ENCODE measurements at places on chromosomes 11 and 22. TPM values are rescaled to one million over a fixed set of nuclear protein-coding genes. Genes with fewer than 3 reads are reported as not detected.

DNA sequence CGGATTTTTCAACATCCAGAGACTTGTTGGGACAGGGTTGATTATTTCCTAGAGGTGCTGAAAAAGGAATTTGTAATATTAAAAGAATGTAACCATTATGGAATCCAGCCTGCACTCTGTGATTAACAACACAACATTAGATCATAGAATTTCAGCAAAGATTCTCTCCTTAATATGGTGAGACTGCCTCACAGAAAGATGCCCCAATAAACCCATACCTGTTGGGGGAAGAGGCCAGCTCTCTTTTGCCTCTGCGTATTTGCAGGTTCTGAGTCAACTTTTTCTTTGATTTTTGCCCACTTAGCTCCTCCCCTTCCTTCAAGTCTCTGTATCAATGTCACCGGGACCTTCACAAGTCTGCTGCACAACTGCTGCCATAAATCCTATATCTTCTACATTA lies 12.4 kb upstream of the MTMR3 start:
- no peak for ATAC-seq

- ATAC-seq: no peak
Measured at GRCh38 chr11:112211536-112211935, 14.7 kb upstream of the PTS start.

GRCh38 chr11:7775689-7776088 lies 21.1 kb downstream of the OR5P2 start:
- no peak for ATAC-seq

DNA sequence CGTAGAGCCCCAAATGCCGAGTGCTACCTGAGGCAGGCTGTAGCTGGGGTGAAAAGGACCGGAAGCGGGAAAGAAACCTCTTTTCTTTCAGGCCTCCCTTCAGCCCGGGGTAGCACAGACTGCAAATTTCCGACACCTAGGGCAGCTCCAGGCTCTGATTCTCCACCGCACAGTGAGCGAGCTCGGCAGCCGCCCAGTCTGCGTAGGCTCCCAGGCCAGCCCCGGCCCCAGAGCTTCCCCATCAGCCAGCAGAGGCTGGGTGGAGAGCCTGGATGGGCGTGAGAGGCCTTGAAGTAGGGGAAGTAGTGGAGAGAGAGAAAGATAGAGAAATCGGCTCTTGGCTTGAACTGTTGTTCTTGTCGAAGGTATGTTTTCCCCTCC lies 9.3 kb upstream of the PAX6 start:
- ATAC-seq: peak; percentile 20

- ATAC-seq: no peak
Measured at GRCh38 chr11:110785398-110785797, 73.2 kb upstream of the ARHGAP20 start.

- peak; percentile 37 for ATAC-seq
Measured at GRCh38 chr22:38700789-38701628, at the start of gene JOSD1. TSS of gene JOSD1 (minus strand) at chr22:38700943. CDS start at chr22:38699987, 956 bp downstream.

- no peak for ATAC-seq
Measured at GRCh38 chr11:10414181-10414580, 40.9 kb upstream of the AMPD3 start.

GRCh38 chr11:95346265-95346664 lies 115.3 kb upstream of the SESN3 start:
- no peak for ATAC-seq

GRCh38 chr22:50314455-50315288 lies 7.2 kb upstream of the PLXNB2 start:
- ATAC-seq: no peak

DNA sequence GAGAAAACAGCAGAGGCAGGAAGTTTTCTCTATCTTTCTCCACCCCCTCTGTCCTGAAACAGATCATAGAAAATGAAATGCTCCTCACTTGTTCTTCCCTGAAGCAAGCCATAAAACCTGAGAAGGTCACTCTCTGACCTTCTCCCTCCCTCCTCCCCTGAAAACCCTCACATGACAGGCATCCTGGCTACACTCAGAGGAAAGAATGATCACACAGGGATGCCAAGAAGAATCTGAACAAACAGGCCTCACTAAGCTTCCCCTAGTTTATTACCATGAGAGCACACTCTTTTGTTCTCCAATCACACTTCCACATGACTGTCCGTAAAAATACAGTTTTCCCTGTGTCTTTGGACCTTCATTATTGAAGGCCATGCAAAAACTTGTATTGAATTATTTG lies 300.1 kb downstream of the BUD13 start:
- ATAC-seq: peak; percentile 67

DNA sequence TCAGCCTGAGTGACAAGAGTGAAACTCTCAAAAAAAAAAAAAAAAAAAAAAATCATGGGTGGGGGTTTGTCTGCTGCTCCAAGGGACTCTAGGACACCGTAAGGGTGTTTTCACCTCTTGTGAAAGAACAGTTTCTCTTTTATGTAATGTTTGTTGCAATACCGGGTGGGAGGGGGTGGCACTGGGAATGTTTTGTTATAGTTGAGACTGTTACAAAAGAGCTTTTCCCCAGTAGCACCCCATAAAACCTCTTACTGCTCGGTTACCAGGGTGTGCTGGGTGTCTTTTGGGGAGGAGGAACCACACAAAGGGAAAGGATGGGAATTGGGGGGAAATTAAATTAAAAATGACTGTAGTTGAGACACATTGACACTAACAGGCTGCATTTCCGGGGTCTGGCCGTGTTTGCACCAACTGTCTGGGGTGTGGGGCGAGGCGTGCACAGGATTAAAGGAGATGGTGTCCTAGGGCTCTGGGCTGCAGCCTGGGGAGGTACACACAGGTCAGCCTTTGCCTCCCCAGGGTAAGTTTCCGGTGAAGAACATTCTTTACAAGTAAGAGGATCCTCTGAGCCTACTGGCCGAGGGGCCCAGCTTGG lies 1.6 kb downstream of the NFAM1 start:
- no peak for ATAC-seq

DNA sequence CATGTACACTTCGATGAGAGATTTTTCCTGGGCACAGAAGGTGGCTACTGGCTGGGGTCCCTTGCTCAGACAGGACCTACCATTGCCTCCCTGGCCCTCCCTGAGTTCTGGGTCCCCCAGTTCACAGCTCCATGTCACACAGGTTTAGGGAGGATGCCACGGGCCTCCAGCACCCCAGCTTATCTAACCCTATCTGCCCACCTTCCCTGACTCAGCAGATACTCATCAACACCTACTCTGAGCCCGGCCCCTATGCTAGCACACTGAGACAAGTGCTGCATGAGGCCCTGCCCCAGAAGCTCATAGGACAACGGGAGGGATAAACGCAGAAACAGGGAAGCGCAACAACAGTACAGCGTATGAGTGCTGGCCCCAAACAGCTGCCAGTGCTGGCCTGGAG lies 9.6 kb downstream of the NAGA start:
- ATAC-seq: no peak

DNA sequence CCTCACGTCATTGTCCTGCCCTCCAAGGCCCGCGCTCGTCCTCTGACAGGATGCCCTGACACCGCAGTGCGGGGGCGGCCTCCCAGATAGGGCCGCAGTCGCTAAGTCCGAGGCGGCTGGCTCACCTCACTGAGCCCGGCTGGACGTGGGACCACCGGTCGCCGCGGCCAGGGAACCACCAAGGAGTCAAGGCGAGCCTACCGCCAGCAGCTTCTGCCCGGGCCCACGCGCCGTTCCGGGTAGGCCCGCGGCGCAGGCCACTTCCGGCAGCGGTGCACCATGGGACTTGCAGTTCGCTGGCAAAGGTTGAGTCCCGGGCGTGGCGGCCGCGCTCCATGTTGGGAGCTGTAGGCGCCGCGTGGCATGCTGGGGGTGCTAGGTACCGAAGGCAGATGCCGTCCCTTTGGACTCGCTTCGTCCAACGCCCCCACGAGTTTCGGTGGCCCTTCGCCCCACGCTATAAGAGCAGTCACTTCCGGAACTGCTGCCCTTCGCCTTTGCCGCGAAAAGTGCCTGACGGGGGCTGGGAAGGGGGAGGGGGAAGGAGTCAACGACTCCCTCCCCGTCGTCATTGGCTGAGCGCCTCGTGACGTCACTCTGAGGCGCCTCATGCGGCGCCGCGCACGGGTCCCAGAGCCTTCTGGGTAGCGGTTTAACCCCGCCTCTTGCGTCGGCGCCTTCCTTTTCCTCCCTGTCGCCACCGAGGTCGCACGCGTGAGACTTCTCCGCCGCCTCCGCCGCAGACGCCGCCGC lies at the start of gene RPLP2:
Gene RPLP2, plus strand, starts transcription at position 681 of the 753 bp plus-strand sequence. CDS start 268 bp downstream, outside the sequence.
- peak; percentile 86 for ATAC-seq

- ATAC-seq: no peak
Measured at GRCh38 chr11:63503492-63503891, 2.4 kb upstream of the LGALS12 start.

- ATAC-seq: no peak
Measured at GRCh38 chr11:86152006-86152862, 83.3 kb upstream of the PICALM start.

DNA sequence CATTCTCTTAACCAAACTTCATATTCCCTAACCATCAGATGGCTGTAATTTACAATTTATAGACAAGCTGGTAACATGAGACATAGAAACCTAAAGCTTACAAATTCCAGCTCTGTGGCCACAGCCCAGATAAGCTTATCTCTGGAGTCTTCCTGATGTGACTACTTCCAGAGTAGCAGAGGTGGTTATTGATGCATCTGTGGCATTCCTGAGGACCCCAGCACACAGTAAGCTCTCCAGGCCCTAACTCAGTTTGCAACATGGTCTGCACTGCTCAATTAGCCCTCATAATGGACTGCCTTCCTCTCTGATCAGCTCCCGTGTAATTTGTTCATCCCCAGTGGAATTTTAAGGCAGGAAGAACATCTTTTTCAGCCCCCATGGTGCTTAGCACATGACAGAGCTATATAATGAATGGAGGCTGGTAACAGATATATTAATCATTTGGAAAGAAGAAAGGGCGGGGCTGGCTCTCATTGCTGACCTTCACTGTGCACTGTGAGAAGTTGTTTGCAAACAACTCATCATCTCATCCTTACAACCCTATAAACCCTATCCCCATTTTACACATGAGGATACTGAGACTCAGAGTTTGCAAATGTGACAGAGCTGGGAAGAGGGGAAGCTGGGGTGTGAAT lies 30.1 kb upstream of the KCNJ11 start:
- ATAC-seq: peak; percentile 24

DNA sequence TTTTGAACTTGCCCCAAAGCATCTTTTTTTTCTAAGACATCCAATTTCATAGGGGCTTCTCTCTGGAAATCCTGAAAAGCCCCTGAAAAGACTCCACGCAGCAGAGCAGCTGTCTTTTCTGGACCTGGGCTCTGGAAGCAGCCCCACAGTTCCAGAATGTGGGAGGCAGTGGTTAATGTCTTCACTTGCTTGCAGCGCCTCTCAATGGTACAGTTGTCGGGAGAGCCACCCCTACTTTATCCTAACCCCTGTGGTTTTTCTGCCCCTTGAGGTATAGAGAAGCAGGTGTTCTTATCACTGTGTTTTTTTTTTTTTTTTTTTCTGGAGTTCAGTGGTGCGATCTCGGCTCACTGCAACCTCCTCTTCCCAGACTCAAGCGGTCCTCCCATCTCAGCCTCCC lies 83.4 kb upstream of the SORL1-AS1 start:
- ATAC-seq: no peak

DNA sequence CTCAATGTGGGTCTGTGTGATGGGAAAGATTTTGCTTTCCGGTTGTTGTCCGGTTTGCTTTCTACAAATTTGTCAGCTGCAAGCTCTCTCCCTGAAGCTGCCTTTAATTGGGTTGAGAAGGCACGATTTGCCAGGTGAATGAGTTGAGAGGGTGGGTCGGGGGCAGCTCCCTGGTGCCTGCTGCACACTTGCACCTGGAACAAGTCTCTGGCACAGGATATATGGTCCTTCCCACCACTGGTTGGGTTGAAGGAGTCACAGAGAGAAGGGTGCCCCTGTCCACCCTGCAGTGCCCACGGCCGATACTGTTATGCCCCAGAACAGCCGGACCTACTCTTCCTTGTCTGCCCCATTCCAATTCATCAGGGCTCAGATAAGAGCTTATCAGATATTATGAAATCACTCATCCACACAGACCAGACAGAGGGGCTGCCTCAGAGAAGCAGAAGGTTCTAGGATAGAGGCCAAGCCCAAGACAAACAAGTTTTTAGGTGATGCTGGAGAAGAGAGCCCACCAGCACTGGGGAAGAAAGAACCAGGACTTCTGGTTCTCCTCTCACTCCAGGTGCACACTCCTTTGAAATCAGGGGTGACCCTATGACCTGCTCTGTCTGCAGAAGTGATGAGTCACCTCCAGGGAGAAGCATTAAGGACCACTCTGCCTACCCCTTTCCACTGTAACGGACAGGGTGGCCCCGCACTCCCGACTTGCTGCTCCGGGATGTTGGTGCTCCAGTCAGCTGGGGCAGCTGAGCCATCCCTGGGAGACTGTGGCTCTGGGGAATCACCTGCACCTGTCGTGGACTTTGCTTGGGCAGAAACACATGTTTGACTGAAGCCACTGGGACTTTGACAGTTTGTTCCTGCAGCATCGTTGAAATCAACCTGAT lies 45.3 kb downstream of the RTL6 start:
- no peak for ATAC-seq

- no peak for ATAC-seq
Measured at GRCh38 chr11:75264971-75265370, 24.4 kb downstream of the TPBGL start.

- ATAC-seq: no peak
Measured at GRCh38 chr11:62324731-62325556, 12.3 kb upstream of the ASRGL1 start.

DNA sequence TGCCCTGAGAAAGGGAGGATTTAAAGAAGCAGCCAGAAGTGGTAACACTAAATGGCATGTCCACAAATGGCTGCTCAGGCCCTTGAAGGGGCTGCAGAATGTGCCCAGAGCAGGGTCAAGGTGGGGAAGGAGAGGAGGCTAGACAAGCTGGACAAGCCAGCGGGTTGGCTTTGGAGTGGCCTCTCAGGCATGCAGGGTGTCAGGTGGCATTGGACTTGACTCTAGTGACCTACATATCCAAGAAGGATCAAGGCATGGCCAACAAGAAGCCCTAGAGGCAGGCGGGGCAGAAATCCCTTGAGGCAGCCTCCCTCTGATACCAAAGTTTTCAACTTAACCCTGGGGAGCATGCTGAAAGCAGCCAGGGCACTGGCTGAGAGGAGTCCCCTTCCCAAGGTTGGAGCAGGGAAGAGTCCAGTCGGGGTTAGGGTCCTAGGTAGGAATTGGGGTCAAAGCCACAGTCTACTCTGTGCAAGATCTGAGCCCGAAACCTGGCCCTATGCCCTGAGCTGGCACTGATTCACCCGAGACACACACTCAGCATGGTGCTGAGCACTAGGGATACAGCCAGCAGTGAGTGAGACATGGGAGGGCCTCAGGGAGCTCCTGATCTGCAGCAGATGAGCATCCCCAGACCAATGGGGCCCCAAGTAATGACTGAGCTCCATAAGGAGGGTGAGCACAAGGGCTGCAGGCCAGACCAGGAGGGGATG lies 95.8 kb upstream of the ASPHD2 start:
- ATAC-seq: no peak

RCOR2 gene
- 1.8 TPM for total RNA-seq

THAP7 gene
- total RNA-seq: 21.4 TPM

TEX12 gene
- total RNA-seq: not detected

IFTAP gene
- total RNA-seq: 64.5 TPM

TEX54 gene
- 4.8 TPM for total RNA-seq

TM7SF2 gene
- total RNA-seq: 86.3 TPM

IL17REL gene
- 0.47 TPM for total RNA-seq

EI24 gene
- 71.8 TPM for total RNA-seq

CCDC85B gene
- 5.3 TPM for total RNA-seq

C22orf31 gene
- 0.40 TPM for total RNA-seq

TBX10 gene
- 0.49 TPM for total RNA-seq

Data from motor neuron (in vitro differentiated cells).